CD4-positive, alpha-beta T cell treated with Interleukin-12 subunit alpha and Interleukin-12 subunit beta, for 1 hour (primary cell): ENCODE measurements at places on chromosomes 13 and 19.

DNA sequence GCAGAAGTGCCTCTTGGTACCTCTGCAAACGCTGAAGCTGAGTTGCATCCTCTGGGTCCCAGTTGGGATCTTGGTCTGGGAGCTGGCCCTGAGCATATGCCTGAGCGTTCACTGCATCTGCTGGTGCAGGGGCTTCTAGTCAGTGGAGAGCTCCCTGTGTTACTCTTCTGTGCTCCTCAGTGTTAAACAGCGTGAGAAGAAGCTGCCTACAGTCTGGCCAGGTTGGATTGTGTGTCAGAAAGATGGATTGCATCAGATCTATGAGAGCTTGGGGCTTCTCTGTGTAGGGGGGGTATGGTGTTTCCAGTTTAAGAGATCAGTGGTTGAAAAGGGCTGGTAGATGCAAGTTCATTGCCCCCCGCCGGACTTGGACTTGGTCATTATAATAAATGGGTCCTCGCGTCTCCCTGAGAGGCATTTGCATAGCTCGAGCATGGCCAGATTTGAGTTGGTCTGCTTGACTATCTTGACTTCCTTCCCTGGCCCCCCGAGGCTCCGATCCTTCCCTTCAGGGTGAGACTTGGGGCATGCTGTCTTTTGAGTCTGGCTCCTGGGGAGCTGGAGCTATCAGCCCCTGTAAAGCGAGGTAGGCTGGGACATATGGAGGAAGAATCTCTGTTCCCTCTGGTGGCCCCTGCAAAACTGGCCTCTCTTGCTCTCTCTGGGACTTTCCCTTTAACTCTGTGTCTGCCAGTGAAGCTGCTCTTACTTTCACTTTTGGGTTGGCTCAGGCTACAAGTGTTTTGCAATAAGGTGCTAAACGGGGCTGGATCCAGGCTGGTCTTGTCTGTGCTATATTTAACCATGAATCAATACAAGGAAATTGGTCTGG lies 52.9 kb downstream of the OR10H4 start:
- DNase-seq, result peak; percentile 54

DNA sequence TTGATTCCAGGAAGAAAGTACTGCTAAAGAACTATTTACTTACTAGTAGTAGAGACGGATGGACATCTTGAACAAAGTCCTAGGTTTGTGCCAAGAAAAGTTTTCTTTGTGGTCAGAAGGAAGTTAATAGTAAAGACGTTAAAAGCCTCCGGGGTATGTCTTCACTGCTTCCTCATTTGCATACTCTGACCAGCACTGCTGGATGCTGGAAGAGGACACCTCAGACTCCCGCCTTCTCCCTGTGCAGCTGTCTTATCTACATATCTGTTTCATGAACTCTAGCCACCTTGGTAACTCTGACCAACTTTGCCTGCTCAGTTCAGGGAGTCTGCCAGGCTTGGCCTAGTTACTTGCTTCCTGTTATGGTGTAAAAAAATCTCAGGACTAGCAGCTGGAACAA lies 1109.1 kb upstream of the MIR17HG start:
- DNase-seq, result no peak

DNA sequence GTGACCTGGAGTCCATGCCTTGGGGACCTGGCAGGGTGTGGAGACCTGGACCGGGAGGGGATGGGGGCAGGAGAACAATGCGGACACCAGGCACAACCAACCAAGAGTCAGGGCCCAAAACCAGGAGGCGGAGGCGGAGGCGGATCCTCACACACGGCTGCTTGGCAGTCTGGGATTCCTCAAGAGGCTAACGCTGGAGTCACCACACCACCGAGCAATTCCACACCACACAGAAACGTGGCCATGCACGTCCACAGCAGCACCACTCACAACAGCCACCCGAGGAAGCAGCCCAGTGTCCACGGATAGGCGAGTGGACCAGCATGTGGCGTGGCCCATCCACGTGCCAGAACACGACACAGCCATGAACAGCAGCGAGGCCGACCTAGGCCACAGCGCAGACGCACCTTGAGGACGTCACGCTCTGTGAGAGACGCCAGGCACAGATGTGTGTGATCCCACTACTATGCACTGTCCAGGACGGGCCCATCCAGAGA lies 17.7 kb downstream of the SBNO2 start:
- no peak for DNase-seq

DNA sequence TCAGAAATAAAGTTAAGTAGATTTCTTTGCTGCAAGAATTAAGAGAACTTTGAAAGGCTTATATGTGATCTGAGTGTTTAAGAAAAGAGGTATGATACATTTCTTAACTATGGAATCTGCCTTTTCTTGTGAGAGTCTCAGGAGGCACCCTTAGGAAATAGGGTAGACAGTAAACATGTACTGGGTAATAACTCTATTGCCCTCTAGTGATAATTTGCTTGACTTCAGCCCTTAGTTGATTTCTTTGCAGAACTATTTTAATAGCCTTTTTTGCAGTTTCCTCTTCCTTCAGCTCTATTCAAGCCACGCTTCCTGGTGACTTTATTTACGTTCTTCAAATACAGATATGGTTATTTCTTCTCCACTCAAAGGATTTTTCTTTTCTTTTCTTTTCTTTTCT lies 37.0 kb upstream of the CCNA1 start:
- peak; percentile 1 for DNase-seq

DNA sequence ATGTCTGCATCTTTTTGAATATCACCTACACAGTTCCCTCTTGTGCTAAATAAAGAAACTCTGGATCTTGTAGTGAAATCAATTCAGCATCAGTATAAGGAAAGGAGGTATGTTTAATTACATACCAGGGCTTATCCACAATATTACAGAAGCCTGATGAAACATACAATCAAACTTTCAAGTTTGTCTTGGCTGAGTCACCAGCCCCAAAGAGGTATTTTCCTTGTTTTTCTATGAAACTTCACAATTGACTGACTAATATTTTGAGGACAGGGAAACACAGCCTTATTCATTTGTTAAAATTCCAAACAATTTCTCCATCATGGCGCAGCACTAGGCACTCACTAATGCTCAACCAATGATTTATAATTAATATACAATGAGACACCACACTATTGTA lies 952.4 kb downstream of the PCDH17 start:
- DNase-seq, result no peak
